ENCODE measurements at places on chromosomes 3 and 15.

GRCh38 chr15:63187589-63188226, 1.7 kb upstream of the RAB8B start:
- no peak for DNase-seq

GRCh38 chr3:38717355-38718240, 68.1 kb upstream of the SCN5A start:
- DNase-seq: no peak

DNA sequence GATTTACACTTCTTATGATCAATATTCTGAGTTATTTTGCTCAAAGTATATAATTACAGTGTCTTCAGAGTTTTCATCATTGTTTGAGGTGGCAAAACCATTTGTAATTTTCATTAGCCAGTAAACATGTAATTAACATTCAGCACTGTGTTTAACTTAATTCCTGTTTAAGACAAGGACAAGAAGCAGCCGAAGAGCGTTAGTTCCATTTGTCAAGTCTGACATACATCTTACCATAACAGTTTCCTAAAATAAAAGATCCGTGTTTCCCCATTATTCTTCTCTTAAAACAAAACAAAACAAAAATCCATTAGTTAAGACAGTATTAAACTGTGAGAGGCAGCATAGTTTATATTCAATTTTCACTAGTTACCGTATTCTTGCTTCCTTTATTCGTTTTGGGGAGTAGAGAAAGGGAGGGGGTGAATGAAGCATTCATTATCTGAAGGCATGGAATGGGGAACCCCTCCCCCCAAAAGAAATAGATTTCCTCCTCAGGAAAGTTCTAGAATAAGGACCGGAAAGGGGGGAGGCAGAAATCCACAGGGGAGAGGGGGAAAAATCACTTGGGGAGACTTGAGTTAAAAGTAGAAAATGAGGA, 5.5 kb upstream of the NR2F2 start:
- DNase-seq: no peak

DNA sequence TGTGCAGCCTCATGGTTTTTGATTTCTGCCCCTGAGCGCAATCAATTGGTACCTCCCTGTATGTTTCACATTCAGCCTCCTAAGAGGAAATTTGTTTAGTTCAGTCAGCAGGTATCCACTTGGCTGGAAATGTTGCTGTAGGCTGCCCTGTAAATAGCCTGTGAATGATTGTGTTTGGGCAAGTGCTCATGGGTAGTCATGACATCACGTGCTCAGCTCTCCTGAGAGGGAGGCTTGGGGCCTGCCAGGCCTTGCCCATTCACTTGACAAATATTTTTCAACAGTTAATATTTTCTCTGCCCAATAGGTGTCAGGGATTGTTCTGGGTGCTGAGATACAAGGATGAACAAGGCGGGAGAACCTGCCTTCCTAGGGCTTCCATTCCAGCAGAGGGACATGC, 13.3 kb downstream of the HRH1 start:
- no peak for DNase-seq

- DNase-seq: no peak
Measured at GRCh38 chr3:117408811-117409210, 699.2 kb downstream of the TUSC7 start.
